ENCODE measurements at places on chromosomes 3 and 15. TPM values are rescaled to one million over a fixed set of nuclear protein-coding genes. Genes with fewer than 3 reads are reported as not detected.
A peak's percentile ranks its signal among the peaks of the same experiment; 100 is the strongest.

DNA sequence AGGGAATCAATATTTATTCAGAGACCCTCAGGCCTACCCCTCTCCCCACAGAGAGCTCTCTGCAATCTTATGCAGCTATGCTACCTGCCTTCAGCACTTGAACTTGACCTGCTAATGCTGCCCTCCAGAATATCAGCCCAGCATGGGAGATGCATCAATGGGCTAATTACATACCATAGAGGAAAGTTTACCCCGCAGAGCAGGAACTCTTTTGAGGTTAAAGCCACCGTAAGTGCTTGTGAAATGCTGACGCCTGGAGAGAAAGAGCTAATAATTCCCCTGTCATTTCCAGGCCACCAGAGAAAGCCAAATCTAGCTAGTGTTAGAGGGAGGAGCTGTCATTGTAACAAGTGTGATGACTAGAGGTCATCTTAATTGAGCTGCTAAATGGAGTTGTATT lies 127.5 kb downstream of the CHST2 start:
- no peak for DNase-seq

GRCh38 chr15:45523166-45523460 lies 558 bp upstream of the SLC30A4 start:
- DNase-seq, result no peak

DNA sequence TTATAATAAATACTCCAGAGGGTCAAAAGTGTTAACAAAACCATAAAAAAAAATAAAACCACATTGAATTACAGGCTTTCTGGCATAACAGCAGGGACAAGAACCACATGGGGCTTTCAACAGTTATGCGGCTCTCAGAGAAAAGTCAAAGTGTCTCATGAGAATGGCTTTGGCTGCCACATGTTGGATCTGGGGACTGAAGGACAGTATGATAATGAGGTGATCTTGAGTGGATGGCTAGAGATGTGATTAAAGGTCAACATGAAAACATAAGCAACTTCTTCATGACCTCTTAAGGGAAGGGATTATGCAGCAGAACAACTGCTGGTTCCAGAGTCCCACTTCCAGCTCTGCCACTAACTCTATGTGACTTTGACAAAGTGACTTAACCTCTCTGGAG lies 5.2 kb downstream of the RAB27A start:
- no peak for DNase-seq

DNA sequence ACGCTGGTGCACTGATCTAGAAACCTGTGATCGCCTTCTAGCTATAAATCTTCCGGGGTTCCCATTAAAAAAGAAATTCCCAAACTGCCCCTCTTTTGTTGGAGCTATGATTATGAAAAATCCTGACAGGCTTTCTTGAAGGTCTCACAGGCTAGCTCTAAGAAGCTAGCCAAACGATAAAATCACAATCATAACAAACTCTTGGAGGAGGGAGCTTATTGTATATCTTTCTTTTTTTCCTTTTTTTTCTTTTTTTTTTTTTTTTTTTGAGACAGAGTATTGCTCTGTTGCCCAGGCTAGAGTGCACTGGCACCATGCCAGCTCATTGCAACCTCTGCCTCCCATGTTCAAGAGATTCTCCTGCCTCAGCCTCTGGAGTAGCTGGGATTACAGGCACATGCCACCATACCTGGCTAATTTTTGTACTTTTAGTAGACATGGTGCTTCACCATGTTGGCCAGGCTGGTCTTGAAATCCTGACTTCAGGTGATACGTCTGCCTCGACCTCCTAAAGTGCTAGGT lies 72.0 kb downstream of the MYO1E start:
- peak; percentile 44 for DNase-seq

- no peak for DNase-seq
These were observed 115.7 kb upstream of the CHRM5 start for GRCh38 chr15:33852570-33852969.

DNA sequence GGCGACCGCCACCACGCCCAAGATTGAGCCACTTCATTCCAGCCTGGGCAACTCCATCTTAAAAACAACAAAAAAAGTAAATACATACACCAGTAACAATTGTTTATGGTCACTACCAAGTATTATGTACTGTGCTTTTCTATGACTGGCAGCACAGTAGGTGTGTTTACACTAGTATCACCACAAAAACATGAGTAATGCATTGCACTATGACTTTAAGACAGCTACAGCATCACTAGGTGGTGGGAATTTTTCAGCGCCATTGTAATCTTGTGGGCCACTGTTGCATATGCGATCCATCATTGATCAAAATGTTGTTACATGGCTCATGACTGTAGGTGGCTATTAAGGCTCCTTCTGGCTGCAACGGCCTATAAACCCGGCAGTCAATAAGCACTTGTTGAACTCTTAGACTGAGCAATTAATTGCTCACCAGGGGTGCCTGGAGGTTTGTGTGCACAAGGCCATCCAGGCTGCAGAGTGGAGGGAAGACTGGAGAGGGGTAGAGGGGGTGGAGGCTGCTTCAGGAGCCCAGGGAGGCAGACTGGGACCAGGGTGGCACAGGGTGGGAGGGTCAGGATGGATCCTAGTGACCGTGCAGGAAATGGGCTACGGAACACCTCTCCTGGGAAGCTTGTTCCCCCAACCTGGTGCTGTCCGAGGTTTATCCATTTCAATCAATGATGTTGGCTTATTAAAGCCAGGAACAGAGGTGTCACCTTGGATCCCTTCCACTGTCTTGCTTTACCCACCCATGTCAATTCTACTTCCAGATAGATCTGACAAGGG lies 17.9 kb upstream of the COPG1 start:
- DNase-seq, result no peak

DNA sequence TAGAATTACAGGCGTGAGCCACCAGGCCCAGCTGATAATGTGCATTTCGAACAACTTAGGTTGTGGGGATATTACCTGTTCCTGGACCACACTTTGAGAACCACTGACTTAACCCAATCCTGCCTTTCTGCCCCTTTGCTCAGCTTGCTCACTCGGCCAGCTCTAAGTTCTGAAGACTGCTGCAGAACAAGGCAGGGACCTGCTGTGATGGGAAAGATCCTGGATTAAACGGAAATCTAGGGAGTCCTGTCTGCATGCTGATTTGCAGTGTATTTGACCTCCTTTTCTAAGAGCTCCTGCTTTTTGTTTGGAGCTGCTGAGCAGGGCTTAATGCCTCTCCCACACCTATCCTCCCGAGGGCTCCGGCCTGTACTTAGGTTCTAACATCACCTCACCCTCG lies 2.9 kb downstream of the LTK start:
- no peak for DNase-seq

GRCh38 chr3:125220183-125220582 lies 7.6 kb upstream of the SLC12A8 start:
- DNase-seq, result no peak

DNA sequence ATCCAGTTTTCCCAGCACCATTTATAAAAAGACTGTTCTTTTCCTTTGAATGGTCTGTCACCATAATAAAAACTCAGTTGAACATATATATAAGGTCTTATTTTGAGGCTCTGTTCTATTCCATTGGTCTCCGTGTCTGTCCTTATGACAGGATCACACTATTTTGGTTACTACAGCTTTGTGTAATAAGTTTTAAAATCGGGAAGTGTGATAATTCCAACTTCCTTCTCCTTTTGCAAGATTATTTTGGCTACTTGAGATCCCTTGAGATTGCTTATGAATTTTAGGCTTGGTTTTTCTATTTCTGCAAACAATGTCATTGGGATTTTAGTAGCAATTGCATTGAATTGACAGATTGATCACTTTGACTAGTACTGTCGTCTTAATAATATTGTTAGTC lies 35.7 kb downstream of the SACM1L start:
- DNase-seq, result no peak

- no peak for DNase-seq
These were observed 62.4 kb upstream of the PYDC2 start for GRCh38 chr3:191398607-191399006.

DNA sequence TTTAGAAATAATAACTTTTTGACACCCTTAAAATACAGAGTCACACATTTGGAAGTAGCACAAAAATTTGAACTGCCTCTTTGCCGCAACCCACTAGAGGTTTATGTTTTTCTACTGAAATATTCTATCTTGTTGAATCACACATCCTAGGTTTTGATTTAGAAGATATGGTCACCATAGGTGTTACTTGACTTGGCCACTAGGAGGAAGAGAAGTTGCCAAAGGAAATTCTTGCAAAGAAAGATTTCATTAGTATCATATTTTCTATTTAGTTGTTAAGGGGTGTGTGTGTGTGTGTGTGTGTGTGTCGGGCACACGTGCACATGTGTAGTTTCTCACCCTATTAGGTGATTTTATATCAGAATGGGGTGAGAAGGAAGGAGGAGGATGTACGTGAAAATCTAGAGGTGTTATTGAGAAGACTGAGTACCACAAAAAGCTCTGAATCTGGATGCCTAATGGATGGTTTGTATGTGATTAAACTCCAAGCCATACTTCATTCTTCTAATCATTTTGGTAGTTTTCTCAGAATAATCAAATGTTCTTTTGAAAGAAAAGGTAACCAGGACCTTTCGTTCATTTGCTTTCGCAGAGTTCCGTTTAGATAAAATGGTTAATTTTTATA lies 31.5 kb downstream of the ZFAND6 start:
- no peak for DNase-seq

- DNase-seq, result no peak
These were observed 131.8 kb upstream of the TOPAZ1 start for GRCh38 chr3:44109771-44110361.

GRCh38 chr3:118587037-118587741 lies 447.5 kb downstream of the IGSF11 start:
- no peak for DNase-seq

GRCh38 chr3:131167867-131168266 lies 141.2 kb downstream of the NEK11 start:
- no peak for DNase-seq

- DNase-seq, result no peak
These were observed 58.6 kb downstream of the MB21D2 start for GRCh38 chr3:192858849-192859585.

- no peak for DNase-seq
These were observed 34.7 kb upstream of the GCSAM start for GRCh38 chr3:112167758-112168157.

DNA sequence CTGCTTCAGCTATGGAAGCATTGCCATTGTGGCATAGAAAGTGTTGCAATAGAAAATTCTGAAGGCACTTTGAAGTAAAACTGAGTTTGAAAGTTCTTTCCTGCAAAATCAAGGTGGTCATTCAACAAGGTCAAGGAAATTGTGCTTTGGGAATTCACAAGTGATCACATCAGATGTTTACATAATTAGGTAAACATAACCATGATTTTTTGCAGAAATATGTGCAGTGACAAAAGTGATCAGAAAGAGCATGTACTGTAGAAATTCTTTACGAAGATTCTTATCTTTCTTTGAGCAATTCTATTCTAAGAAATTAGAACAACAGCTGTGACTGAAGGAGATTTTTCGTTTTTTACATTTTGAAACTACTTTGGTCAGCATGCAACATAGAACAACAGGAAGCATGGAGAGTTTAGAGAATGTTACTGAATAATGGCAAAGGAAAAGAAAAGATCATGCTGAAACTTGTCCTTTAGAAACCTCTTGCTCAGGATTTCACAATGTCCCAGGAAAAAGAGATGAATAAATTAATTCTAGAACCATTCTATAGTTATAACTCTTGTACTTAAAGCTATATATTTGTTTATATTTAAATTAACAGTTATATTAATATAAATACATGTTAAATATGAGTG lies 643.4 kb upstream of the ARPP21 start:
- DNase-seq, result no peak

DNA sequence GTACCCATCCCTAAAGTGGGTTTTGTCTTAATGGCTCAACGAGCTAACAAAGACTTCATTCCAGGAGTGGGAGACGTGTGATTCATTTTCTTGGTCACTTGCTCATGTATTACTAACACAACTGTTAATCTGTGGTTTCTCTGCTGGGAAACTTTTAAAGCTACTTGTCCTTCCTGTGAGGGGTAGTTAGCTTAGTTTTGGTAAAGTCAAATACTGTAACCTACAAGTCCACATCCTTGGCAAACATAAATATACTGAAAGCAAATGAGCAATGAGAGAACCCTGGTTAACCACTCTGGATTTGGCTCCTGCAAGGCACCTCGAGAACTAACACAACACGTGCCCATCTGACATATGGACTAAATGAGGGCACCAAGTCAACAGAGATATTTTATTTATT lies 19.9 kb downstream of the NOX5 start:
- no peak for DNase-seq

GRCh38 chr15:52255008-52255407 lies 40.6 kb downstream of the MYO5C start:
- no peak for DNase-seq

GRCh38 chr15:48925714-48926223 lies 38.0 kb downstream of the SHC4 start:
- DNase-seq, result no peak

GRCh38 chr3:140953028-140953960 lies 11.7 kb downstream of the SLC25A36 start:
- DNase-seq, result no peak

Gene ACTRT3
- 3.9 TPM for total RNA-seq

Gene IL16
- 80.2 TPM for total RNA-seq

Gene CAMK2N2
- not detected for total RNA-seq

Gene COL6A5
- not detected for total RNA-seq

Gene CLSTN2
- 19.8 TPM for total RNA-seq

Gene LRRC49
- 8.8 TPM for total RNA-seq

Gene SKIC8
- total RNA-seq, result 57.0 TPM

Gene NLGN1
- 27.4 TPM for total RNA-seq

Gene ZNF385D
- 5.9 TPM for total RNA-seq

Measured in tibial nerve (tissue), 4 donors.